NCI-H345 (cell line): ENCODE measurements at places on chromosomes 1 and 21.

DNA sequence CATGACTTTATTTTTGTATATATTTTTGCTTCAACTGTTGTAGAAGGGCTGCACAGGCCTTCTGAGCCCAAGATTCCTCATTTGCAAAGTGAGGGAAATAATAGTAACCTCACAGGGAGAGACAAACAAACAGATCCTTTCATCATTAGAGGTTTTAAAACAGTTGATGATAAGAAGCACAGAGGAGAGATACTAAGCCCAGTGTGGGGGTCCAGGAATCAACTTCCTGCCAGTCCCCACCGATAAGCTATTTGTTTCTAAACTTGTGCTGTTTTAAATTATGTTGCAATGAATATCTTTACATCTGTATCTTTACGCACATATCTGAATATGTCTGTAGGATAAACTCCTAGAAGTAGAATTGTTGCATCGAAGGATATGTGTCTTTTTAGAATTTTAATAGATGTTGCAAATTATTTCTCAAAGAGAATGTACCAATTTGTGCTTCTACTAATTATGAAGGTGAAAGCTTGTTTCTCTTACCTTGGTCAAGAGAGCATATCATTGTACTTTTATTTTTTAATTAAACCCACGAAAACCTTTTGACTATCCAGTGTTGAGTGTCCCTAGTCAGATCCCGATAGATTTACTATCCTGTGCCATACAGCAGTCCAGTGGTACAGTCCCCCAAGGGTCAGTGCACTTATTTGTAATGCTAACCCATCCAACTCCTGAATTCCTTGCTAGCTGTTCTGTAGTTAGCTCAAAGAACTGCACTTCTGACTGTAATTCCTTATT, 10.8 kb downstream of the FCRLB start:
- DNase-seq, result no peak

- DNase-seq, result no peak
Measured at GRCh38 chr1:71045463-71046028, 2.1 kb downstream of the PTGER3 start.

- no peak for DNase-seq
Measured at GRCh38 chr1:99849413-99849743, 783 bp upstream of the AGL start.

- no peak for DNase-seq
Measured at GRCh38 chr21:37742532-37742931, 173.7 kb downstream of the KCNJ6 start.

GRCh38 chr1:151510020-151510405, 1.2 kb upstream of the CGN start:
- DNase-seq, result no peak

DNA sequence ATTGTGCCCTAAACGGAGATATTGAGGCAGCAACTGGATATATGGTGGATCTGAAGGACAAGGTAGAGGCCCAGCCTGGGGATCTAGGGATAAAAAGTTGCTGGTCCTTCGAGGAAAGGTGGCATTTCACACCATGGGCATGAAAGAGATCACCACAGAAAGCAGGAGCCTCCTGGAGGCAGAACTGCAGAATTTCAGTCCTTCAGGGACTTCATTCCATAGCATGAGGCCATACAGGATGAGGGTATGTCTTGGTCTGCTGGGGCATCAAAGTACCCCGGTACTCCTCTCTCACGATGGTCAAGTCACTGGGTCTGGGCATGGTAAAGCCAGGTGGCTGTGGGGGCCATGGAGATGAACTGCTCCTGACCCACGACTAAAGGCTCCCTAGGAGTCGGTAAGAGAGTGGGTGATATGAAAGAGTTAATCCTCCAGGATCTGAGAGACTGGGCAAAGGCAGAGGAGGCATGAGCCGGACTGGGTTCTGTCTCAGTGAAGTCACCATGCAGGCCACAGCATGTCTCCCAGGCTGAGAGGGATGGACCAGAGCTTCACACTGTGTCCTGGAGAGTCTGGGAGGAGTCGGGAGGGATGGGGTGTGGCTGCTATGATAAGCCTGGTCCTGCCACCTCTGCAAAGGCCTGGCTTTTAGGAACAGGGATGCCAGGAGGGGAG, 5.8 kb upstream of the SPRR5 start:
- DNase-seq, result no peak

GRCh38 chr21:46294647-46295176, 8.6 kb downstream of the YBEY start:
- DNase-seq, result no peak

- no peak for DNase-seq
Measured at GRCh38 chr1:193221651-193222050, 35.2 kb upstream of the B3GALT2 start.
